ENCODE measurements at places on chromosomes 6 and 20. TPM values are rescaled to one million over a fixed set of nuclear protein-coding genes. Genes with fewer than 3 reads are reported as not detected.

GRCh38 chr6:29520232-29520631 lies 32.5 kb upstream of the MAS1L start:
- no peak for DNase-seq

DNA sequence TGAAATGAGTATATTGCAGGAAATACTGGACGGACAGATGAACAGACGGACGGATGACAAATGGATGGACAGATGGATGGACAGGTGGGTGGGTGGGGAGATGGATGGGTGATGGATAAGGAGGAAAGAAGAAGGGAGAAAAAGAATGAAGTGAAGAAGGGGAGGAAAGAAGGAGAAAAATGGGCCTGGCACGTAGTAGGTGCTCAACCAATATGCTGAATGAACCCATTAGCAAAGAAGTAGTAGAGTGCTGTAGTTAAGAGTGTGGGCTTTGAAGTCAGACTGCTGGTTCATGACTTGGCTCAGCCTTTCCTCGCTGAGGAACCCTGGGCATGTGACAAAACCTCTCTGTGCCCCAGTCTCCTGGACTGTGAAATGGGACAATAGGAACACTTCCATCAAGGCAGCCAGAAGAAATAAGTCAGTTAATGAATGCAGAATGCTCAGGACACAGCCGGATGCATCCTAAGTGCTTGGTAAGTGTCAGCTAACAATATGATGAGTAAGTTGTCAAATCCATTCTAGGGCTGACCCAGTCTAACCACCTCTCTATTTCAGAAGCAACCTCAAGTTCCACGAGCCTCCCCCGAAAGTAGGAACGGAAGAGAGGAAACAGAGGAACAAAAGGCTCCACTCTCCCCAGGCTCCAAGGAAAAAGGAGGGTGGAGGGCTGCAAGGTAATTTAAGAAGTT lies 37.9 kb downstream of the PREX1 start:
- no peak for DNase-seq

Gene PCMTD2
- 57.0 TPM for total RNA-seq

Gene OLIG3
- total RNA-seq: not detected

- DNase-seq: no peak
These were observed 42.2 kb upstream of the ZFAND3 start for GRCh38 chr6:37777272-37777834.

GRCh38 chr6:6494677-6495076 lies 93.8 kb upstream of the LY86 start:
- peak; percentile 41 for DNase-seq

DNA sequence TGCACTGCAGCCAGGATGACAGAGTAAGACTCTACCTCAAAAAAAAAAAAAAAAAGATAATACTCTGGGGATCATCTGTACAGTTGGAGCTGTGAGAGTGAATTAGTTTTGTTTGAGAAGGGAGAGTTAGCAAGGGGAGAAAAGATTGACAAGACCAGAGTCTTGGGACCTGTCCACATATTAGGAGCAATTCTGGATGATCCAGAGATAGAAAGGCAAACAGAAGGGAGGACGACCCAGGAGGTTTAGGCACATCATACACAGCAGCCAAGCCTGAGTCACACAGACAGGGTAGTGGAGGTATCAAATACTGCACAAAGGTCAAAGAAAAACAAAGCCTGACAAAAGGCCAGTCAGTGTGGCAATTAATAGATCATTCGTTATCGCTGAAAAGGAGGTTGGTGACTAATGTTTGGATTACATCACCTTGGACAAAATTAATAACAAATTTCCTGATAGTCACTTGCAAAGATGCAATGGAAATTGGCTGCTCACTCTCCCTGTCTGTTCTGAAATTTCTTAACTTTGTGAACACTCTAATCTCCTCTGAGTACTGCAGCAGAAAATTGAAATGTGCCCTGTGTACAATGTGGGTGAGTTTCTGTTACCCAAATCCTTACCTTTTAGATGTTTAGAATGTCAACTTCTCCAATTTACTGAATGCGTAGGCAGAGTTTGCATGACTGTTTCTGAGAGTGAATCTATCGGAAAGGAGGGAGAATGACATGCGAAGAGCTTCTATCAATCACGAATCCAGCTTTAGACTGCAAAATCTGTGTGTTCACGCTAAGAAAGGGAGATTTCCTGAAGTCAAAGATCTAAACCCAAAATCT lies 105.4 kb downstream of the TSHZ2 start:
- DNase-seq: no peak

Gene OR12D3
- not detected for total RNA-seq

Gene ANGPT4
- 1.2 TPM for total RNA-seq

GRCh38 chr6:34791701-34792604 lies at the start of gene BLTP3A:
Gene BLTP3A, plus strand, starts transcription at chr6:34792083. Its CDS starts 168 bp downstream, at chr6:34792251.
- DNase-seq: peak; percentile 35
